ENCODE measurements at places on chromosomes 1 and 21. TPM values are rescaled to one million over a fixed set of nuclear protein-coding genes. Genes with fewer than 3 reads are reported as not detected.
A peak's percentile ranks its signal among the peaks of the same experiment; 100 is the strongest.

DNA sequence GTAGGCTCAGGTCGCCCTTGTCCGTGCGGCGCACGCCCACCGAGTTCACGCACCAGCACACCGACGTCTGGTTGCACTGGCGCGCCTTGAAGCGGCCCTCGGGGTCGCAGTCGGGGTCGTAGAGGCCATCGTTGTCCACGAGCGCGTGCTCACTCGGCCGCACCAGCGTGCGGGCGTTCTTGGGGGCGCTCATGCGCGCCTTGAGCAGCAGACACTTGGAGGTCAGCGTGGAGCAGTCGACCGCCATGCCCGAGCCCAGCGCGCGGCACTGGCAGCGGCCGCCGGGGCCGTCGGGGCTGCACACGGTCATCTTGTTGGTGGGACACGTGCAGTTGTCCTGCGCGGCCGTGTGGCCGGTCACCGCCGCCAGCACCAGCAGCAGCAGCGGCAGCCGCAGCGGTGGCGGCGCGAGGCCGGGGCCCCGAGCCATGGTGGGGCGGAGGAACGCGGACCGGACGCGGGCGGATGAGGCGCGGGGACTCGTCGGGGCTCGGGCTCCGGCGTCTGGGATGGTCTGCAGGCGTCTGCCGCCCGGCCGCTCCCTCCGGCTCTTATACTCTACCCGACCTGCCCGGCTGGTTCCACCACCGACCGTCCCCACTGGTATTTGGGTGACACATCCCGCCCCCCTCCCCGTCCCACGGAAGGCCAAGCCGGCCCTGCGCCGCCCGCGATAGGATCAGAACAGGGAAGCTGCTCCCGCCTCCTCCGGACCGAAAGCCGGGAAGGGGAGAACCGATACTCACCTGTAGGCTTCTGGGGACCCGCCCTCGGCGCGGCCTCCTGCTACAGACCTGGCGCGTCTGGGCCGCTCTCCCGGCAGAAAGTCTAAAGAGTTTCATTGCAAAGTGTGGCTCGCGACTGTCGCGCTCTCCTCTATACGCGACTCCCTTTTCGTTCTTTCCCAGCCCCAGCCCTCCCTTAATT, at the start of gene TACSTD2:
Gene TACSTD2 (minus strand): TSS at position 526 of the 927 bp plus-strand sequence. CDS start 96 bp downstream, at position 430.
- no peak for DNase-seq

DNA sequence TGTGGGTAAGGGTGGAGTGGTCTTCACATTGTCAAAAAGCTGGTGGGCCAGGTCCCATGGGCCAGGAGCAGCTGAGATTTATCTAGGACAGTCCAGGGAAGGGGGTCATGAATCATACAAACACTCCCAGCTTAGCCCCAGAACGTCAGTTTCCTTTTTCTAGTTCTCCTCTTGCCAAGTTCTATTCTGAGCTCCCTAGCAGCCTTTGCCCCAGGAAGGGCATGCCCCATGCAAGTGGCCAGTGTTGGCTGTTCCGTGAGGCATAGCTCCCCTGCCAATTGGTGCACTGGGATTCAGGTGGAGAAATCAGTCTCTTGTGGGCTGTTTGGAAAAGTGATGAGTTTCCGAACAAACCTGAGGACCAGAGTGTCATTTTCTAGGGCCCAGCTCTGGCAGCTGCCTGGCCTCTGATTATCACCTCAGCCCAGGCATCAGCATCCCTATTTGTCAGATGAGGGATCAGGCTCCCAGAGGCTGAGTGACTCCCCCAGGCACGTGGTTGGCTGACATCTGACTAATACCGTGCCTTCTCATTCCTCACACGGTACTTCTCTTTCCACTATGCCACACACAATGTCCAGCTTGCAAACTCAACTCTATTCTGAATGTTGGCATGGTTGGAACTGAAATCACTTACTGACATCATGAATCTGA, 14.2 kb upstream of the MYOM3 start:
- peak; percentile 50 for DNase-seq

- no peak for DNase-seq
Measured at GRCh38 chr1:87338566-87338965, 9.9 kb downstream of the LMO4 start.

DNA sequence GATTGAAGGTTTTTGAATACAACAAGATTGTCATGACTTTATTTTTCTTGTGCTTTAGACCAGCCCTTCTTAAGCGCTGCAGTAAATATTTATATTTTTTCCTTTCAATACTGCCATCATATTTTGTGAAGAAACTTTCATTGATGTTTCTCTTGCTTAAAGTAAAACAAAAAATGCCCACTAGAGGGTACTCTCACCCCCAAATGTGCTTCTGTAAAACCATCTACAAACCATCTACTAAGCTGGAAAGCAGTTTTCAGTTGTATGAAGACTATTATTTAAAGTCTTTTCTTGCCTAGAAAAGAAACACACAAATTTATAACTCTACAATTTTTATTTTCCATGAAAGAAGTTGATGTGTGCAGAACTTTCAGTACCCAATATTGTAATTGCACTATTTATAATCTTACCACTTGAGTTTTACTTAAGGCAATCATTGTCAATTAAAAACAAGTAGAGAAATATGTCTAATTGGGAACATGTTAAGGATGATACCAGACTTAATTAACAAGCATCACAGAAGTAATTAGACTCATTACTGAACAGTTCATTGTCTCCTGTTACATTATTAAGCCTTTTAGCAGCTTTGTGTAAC, 10.7 kb downstream of the LEPR start:
- DNase-seq = peak; percentile 72

DNA sequence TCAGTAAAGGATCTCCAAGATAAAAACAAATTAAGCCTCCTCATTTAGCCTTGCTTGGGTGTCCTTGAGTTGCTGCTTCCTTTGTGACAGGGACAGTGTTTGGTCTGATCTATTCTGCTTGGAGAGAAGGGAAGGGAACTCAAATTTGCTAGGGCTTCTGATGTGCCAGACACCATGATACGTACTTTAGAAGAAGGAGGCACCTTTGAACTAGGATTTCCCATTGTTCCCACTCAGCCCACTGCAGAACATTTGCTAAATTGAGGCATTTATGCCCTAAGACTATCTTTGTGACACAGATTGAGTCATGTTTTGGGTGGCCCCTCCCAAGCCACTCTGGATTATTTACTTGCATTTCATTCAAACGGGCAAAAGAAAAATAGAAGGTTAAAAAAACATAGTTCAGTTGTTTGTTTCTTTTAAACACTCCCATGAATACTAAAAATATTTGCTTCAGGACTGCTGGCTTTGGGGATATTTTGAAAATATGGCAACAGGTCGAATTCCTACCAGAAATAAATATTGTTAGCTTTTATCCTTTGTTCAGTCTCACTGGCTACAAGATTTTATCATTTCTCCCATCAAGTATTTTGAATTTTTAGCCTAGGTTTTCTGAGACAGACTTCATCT, 81.9 kb upstream of the WLS start:
- peak; percentile 6 for DNase-seq

The CYP2J2 gene
- 20.8 TPM for total RNA-seq

DNA sequence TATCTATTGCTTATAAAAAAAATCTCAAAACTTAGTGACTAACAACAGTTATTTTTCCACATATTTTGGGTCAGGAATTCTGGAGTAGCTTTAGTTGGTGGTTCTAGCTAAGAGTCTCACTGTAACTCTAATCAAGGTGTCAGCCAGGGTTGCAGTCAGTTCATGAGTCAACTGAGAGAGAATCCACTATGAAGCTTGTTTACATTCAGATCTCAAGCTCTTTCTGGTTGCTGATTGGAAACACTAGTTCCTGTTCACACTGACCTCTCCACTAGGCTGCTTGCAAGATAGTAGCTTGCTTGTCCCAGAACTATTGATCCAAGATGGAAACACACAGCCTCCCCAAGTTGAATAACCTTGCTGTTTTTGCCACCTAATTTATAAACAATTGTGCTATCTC, 1192.1 kb upstream of the B3GALT2 start:
- DNase-seq = no peak

Data from myocyte (in vitro differentiated cells).